ENCODE measurements at places on chromosomes 16 and 17. TPM values are rescaled to one million over a fixed set of nuclear protein-coding genes. Genes with fewer than 3 reads are reported as not detected.

- no peak for DNase-seq
Observed at GRCh38 chr16:74309789-74310781, 13.5 kb downstream of the PSMD7 start.

- DNase-seq = no peak
Observed at GRCh38 chr17:31499771-31500554, 108.5 kb downstream of the RAB11FIP4 start.

DNA sequence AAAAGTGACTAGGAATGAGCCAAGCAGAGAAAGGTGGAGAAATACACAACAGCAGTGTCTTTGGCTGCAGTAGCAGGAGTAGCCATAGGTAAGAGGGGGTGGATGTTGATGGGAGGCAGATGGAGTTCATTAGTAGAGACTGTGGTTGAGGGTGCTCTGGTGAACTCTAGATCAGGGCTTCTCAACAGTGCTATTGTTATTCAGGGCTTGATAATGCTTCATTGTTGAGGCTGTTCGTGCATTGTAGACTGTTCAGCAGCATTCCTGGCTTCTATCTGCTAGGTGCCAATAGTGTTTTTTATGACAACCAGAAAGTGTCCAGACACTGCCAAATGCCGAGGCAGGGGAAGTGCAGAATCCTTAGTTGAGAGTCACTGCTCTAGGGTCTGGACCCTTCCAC lies 3.6 kb downstream of the ALKBH5 start:
- no peak for DNase-seq

Gene ITGA3
- 46.6 TPM for polyA plus RNA-seq

Gene TBC1D3
- polyA plus RNA-seq = not detected
